M059J (cell line): ENCODE measurements at places on chromosomes 4 and X. TPM values are rescaled to one million over a fixed set of nuclear protein-coding genes. Genes with fewer than 3 reads are reported as not detected.

- DNase-seq, result no peak
These were observed 34.5 kb downstream of the PIGG start for GRCh38 chr4:533318-534100.

Gene DUX4
- total RNA-seq, result not detected in 2 replicates

Gene TLR6
- total RNA-seq, result 2.3 and 2.8 TPM in 2 replicates

GRCh38 chr4:153434190-153434589 lies 32.0 kb upstream of the TMEM131L start:
- DNase-seq, result no peak

GRCh38 chr4:159495515-159496236 lies 392.8 kb downstream of the RAPGEF2 start:
- no peak for DNase-seq

Gene TCEAL8
- total RNA-seq, result 160 and 176 TPM in 2 replicates

DNA sequence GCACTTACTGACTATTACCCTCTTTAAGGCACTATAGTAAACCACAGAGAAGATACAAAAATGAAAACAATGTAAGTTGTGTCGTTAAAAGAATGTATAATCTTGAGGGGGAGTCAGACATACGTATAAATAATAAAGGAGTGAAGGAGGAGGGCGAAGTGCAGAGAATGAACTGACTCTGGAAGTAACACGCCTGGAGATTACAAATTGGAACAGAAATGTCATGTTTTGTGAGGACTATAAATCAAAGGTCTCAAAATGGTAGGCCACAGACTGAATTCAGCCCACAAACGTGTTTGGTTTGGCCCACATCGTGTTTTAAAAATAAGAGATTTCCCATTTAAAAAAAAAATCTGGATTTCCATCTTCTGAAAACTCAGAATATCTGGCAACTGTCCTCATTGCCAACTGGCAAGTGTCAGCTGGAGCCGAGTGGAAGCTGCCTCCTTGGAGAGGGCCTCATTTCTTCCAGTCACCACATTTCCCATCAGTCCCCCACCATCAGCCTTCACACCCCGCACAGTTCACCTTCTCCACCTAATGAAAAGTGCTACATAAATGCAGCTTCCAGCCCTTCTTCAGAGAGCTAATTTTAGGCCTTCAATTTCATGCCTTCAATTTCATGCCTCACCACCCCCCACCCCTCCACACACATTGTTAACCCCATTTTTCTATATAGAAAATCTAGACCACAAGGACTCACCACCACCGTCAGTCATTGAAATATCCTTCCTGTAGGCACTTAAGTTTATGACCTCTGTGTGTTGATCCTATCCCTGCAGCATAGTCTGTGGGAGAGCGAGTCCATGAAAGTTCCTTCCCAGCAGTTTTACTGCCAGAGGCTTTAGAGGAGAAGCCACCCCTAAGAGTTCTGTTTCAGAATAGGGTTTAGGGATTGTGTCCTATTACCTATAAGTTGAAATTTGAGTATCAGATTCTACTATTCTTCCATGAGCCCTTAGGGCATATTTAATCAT lies 32.0 kb upstream of the COL25A1 start:
- no peak for DNase-seq

DNA sequence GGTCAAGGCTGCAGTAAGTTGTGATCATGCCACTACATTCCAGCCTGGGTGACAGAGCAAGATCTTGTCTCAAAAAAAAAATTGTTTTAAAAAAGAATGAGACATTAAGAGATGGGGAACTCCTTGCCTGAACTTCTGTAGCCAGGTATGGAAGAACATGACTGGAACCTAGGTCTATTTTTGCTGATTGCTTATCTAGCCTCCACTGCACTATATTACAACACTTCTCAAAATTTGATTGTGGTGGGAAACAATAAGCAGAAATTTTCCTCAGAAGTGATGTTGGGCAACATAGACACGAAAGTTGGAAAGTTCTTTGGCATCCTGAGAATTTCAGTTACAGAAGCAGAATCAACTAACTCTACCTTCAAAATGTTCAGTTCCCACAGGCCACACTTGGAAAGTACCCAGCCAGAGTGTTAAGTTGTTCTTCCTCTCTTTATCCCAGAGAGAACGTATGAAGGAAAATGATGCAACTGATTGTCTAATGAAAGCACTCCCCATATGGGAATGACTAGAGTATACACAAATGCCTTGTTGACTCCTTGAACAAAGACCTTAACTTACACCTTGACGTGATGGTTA lies 50.0 kb downstream of the LUZP4 start:
- DNase-seq, result no peak

GRCh38 chr4:118279328-118279727 lies 73.5 kb downstream of the PRSS12 start:
- no peak for DNase-seq

DNA sequence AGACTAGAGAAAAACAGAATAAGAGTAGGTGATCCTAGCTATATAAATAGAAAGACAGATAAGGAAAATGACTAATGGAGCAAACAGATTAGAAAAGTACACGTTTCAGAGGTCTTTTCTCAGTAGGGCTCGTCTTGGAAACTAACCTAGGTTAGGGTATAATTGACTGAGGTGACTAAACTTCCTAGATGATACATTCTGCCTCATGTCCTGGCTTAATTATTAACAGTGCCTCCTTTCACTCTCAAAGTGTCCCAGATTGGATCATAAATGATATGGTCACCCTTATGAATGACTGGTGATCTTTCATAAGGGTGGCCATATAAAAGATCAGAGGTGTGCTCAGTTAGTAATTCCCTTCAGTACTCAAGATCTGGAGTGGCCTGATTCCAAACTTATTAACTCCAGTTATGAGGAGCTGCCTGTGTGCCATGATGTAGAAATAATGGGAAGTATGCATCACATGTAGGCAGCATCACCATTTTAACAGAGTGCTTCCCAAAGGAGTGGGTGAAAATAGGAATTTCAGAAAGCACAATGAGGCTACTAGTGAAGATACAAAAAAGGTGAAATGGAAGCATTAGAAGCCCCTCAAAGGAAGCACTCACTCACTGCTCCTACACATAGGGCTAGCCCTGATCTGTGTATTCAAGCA lies 14.7 kb upstream of the GRIA3 start:
- peak; percentile 62 for DNase-seq

Gene HSFX1
- total RNA-seq, result 0.42 and 0.59 TPM in 2 replicates

- DNase-seq, result peak; percentile 95
These were observed 143.1 kb downstream of the ARSF start for GRCh38 chrX:3184176-3184930.

- DNase-seq, result no peak
These were observed 9.9 kb downstream of the ZNF827 start for GRCh38 chr4:145928748-145929147.

GRCh38 chr4:150209140-150209829 lies 131.0 kb downstream of the DCLK2 start:
- peak; percentile 66 for DNase-seq
